Stimulated activated CD8-positive, alpha-beta memory T cell treated with anti-CD3 and anti-CD28 coated beads, Interleukin-4, amount 100 ng/mL, for 1 hour (primary cell): ENCODE measurements at places on chromosomes 5 and 9.

DNA sequence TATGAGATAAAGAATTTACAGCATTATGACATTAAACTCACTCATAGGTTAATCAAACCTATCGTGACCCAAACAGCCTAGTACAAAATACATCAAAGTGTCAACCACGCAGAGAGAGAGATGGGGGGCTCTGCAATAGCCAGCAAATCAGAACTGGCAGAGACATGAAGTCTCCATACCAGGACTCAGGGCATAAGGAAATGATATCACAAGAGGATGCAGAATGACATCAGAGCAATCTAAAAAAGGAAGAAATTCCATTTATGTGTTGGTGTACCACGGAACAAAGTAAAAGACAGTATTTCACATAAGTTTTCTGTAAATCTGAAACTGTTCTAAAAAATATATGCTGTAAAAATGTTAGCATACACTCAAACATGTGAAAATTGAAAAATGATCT is 24.6 kb downstream of the BICD2 start:
- no peak for DNase-seq

DNA sequence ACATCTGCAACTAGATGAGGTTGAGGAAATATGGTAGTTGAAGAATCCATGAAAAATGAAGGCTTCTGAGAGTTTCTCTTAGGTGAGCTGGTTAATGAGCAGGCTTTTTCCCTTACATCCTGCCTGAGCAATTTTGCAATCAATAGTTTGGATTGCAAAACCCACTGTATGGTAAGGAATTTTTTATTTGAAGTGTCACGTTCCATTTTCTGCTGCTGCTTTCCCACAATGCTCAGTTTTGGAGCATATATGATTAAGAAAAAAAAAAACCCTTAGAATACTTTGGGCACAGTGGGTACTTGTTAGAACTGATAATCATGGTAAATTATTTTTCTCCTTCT is 144.2 kb downstream of the PCSK1 start:
- no peak for DNase-seq

DNA sequence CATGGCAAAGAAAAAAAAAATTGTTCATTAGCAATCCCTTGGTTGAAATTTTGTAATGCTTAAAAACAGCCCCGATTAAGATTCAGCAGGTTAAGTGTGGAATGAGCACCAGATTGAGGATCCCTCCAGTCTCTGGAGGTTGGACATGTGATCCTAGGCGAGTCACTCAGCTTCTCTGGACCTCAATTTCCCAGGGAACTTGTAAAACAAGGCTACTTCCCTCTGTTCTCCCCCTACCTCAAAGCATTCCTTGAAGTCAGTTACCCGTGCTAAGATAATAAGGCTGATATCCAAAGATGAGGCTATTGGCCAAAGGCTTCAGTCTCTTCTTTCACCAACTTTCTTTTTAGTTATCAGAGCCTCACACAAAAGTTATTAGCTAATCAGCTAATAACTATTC is 2.9 kb downstream of the KLHL3 start:
- no peak for DNase-seq

GRCh38 chr5:50727149-50727496 is 60.7 kb downstream of the PARP8 start:
- DNase-seq: no peak

DNA sequence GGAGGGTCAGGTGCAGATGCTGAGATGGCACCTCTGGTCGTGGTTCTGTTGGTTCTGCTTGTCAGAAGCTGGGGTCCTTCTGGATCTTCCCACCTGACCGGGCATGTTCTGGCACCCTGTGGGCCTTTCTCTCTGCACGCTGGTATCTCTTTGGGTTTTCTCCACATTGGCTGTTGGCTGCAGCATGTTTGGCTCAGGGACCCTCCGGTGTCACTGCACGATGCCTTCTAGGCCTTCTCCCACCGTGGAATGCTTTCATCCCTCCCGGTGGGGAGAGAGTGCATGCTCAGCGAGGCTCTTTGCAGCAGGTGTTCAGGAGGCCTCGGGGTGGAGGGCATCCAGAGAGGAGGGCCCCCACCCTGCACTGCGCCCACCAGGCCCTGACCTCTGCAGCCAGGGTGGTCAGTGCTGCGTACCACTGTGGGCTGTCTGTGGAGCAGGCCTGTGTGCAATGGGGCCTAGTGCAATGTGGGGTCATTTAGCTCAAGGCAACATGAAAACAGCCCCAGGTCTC is 119.4 kb downstream of the WNK2 start:
- no peak for DNase-seq

DNA sequence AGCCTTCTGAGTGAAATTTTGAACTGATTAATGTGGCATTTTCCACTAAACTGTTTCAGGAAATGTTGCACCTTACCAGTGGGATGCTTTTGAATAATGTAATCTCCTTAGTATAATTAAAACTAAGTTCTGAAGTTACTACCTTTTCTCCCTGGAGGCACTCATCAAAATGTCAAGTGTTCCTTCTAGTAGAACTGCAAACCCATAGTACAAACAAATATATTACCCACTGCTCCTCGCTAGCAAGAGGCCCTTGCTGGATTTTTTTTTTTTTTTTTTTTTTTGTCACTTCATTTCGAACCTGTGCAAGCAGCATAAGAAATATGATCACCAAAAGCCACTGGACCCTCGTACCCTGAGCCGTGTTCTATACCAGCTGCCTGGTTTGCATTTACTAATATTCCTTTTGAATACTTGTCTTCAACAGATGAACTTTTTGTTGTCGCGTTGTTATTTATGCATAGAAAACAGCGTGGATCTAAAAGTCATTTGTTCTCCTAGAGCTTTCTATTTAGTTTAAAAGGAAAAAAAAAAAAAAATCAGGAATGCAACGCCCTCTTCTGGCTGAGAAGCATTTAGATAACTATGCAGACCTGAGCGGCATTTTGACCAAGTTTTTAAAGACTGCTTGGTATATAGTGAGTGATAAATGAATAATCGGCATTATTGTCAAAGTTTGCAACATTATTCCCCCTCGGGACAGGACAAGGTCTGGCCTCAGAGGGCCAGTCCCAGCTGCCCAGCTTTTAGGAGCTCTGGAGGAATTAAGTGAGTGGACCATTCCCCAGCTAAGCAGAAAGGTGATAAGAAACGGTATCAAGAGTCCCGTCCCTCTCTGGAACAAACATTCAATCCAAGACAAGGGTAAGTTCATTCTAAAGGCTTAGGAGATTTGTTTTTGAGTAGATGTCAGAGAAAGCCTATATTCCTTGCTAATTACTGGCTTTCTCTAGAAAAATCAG is 162.5 kb upstream of the KIF2A start:
- no peak for DNase-seq

DNA sequence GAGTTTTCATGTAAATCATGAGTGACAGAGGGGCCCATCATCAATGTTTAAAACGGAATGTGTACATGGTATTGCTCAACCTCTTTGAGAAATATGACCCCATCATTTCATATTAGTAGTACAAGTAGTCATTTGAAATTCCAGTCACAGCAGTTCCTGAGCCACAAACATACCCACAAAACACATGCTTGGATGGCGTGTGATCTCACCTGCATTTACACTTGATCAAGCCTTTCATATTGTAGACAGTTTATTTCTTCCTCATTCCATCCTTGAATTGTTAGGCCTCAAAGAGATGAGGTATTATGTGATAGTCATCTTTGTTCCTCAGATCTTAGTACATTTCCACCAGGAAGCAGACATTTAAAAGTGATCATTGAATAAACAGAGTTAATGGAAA is 96.8 kb upstream of the TAS2R1 start:
- DNase-seq: no peak
